ENCODE measurements at places on chromosomes 5 and 9.
A peak's percentile ranks its signal among the peaks of the same experiment; 100 is the strongest.

GRCh38 chr5:123929055-123929474, 417.1 kb downstream of the CSNK1G3 start:
- no peak for DNase-seq

- no peak for DNase-seq
These were observed 7.0 kb upstream of the IRF1 start for GRCh38 chr5:132497488-132497997.

GRCh38 chr9:4489562-4489918, 728 bp upstream of the SLC1A1 start:
- no peak for DNase-seq

GRCh38 chr9:121783521-121784507, 132.4 kb downstream of the DAB2IP start:
- DNase-seq, result peak; percentile 71

- DNase-seq, result no peak
These were observed 91.1 kb downstream of the ZNF608 start for GRCh38 chr5:124655251-124655917.

- DNase-seq, result no peak
These were observed 1.8 kb downstream of the EGR1 start for GRCh38 chr5:138466900-138467710.

GRCh38 chr9:6184749-6185645, 30.6 kb upstream of the IL33 start:
- DNase-seq, result no peak

DNA sequence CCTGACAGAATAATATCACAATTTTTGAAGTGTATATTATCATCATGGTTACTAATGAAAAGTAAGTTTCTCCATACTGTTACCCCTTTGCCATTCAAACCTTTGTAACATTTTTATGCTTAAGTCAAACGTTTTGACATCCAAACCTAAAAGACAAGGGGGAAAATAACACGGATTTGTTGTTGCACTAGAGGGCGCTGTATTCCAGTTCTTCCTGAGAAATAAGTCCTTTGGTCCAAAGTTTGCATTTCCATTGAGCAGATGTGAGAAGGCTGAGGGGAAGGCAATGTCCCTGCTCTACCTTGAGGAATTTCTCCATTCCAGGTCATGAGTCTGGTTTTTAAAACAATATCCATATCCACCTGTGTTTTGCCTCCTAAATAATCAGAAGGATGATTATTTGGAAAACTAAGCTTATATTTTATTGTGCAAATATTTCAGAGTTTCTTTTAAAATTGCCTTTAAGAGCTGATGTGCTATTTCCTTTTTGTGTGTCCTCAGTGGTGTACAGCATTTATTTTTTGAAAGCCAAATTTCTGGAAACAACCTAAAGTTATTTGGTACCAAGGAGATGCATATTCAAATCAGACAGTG, 9.7 kb downstream of the LECT2 start:
- peak; percentile 88 for DNase-seq

DNA sequence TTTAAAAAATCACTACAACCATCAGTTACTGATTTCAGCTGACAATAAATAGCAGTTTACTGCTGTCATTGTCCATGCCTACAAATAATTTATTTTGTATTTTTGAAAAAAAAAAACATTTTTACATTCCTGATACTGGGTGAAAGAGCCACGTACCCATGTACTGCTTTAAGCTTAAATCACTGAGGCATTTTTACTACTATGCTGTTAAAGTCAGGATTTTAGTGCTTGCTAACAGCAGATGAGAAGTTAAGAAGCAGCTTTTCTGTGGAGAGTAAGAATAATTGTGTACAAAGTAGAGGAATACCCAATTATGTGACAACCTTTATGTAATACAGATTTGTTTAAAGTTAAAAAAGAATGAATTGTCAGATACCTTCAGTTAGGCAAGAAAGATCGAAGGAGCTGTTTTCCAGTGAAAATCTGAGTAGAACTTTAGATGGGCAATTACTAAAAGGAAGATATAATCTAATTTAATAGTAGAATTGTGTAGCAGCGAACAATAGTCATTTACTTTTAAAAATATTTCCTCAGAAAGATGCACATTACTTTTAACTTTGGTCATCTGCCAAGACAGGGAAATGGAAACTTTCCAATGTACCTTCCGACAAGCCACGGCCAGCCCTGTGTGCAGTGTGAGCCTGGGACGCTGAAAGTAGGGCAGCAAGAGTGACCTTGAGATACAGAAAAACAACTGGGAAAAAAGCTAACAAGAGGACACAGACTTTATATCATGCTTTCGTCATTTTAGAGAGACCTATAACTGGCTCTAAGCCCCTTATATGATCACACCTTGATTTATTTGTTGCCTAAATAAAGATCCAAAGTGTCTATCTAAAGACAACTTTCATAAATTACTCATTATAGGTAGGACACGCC, 39.9 kb downstream of the RHOBTB3 start:
- DNase-seq, result no peak

DNA sequence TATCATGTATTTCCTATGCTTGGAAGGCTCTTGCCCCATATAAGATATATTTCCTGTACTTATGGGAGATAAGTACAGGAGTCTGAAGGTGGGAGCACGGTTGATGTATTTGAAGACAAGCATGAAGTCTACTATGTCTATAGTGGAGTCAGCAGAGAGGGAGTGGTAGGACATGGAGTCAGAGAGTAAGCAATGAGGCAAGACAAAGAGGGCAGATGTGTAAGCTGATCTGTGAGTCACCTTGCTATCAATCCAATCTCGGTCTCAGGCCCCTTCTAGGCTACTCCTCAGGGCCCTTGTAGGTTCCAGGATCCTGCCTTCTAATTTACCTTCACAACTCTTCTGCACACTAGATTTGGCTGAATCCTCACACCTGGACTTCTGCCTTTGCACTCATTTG, 105.5 kb downstream of the MACIR start:
- no peak for DNase-seq

- DNase-seq, result no peak
These were observed 244.7 kb upstream of the GRAMD2B start for GRCh38 chr5:126178521-126178920.

DNA sequence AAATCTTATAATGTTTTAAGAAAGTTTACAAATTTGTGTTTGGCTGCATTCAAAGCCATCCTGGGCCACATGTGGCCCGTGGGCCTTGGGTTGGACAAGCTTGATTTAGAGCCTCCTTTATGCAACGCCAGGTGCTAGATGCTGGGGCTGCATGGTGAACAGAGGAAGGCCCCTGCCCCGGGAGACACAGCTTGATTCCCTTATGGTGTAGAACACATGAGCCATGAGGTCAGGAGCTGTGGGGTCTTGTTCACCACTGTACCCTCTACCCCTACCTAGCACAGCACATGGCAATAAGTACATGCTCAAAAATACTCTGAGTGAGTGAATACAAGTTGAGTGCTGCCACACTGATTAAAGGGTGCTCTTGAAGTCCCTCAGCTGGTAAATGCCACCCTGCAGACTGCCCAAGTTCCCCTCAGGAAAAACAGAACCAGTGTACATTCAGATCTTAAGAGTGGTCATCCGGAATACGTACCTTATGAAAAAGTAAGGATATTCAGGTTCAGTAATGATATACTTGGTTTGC, 71.9 kb downstream of the ARRDC3 start:
- DNase-seq, result no peak

- DNase-seq, result no peak
These were observed 115.3 kb upstream of the FSTL4 start for GRCh38 chr5:133727636-133728035.

- peak; percentile 71 for DNase-seq
These were observed 19.6 kb upstream of the ROPN1L start for GRCh38 chr5:10421896-10422691.

DNA sequence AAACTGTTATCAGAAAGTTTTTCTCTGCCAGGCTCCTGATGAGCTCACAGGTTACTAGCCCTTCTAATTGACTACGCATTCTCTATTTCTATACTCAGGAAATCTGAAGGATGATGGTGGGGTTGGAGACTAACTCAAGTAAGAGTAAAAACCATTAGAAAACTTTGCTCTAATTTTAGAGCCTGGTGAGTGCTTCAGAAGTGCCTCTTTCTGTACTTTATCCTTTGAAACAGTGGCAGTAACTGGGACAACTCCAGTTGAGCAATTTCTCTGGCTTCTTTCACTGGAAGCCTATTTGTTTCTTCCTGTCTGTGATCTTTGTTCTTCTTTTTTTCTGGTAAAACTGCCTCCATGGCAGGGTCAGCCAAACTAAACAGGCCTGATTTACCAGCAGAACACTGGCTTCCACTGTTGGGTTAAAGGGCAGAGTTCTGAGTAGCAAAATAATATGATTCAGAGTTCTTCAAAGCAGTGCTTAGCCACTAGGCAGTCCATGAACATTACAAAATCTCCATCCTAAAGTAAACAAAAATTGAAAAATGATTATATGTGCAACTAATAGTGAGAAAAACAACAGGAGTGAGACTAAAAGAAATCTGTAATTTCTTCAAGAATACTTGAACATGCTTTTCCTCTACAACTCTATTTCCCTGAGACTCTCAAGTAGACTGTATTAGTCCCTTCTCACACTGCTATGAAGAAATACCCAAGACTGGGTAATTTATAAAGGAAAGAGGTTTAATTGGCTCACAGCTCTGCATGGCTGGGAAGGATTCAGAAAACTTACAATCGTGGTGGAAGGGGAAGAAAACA, 79.8 kb downstream of the MROH2B start:
- no peak for DNase-seq

GRCh38 chr5:173065155-173065554, 9.0 kb downstream of the CREBRF start:
- DNase-seq, result no peak

DNA sequence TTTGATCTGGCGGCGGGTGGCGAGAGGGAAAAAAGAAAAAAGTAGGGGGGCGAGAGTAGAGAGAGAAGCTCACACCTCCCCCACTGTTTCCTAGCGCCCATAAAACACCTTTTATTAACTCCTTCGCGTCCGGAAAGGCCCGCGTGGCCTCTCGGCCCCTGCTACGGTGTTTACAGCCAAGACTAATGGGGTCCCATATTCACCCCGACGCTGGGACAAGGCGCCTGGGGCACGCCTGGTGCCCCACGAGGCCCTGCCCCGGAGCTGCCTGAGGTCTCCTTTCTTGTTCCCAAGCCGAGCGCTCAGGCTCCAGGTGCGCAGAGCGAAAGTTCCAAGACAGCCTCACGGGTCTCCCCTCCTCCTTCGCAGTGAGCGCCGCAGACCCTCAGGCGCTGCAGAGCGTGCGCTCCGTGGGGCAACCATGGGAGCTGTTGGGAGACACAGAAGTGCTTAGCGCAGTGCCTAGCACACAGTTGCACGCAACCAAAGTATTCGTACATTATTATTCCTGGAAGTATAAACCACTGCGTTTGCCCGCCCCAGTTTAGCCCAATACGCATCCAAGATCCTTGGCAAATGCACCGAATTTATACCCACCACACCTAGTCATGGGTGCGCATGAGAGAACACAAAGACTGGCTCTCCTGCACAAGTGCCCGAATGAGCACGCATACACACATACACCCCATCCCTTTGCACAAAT, 4.3 kb downstream of the HAND1 start:
- DNase-seq, result no peak

DNA sequence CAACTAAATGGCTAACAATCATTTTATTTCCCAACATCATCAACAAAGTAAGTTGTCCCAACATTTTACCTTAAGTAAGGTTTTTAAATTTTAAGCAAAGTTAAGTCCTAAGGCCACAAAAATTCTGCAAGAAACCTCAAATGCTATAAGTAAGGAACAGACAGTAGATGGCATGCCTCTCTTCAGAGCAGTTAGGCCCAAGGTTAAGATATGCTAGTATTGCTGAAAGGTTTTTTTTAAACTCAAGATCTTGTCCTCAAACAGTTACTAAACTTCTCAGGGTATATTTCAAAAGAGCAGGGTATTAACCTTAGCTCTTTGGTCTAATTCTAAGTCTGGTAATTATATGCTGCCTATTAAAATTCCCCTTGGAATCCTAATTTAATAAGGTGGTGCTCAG, 35.1 kb downstream of the PJA2 start:
- DNase-seq, result peak; percentile 32

- no peak for DNase-seq
These were observed 330.1 kb downstream of the ADAMTS6 start for GRCh38 chr5:65151614-65152013.

DNA sequence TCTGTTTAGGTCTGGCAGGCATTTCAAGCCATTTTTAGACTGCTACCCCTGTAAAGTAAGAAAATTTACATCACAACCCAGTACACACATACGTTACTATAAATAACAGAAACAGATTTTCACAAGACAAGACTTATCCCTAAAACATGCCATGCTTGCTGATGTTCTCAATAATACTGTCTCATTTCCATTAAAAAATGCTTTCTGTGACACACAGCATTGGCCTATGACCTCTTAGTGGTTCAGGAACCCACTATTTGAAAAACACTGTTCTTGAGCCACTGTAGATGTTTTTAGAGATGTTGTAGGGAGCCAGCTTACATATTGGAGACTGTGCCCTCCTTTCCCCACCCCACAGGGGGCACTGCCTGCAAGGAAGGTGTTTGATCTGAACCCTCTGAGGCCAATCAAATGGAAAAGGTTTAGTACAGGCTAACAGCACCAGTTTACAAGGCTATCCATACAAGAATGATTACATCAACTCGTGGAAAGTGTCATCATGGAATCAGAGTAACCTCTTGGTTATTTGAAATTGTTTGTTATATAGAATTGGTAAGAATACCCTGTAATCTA, 30.8 kb downstream of the ZSWIM6 start:
- DNase-seq, result peak; percentile 27

DNA sequence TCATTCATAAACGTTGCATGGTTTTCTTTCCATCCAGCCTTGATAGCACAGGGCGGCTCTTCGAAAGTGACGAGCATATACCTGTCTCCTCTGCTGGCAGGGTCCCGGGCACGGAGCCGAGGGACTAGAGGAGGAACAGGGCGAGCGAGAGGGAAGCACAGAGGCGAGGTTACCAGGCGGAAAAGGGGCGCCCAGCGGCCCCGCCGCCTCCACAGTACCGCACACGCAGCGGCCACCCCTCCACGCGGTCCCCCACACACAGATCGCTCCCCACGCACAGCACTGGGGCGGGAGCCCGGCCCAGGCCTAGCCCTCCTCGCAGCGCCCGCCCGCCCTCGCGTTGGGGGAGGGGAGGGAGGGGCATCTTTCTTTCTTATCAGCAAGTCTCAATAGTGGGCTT, 296.6 kb upstream of the DAB2 start:
- DNase-seq, result no peak

DNA sequence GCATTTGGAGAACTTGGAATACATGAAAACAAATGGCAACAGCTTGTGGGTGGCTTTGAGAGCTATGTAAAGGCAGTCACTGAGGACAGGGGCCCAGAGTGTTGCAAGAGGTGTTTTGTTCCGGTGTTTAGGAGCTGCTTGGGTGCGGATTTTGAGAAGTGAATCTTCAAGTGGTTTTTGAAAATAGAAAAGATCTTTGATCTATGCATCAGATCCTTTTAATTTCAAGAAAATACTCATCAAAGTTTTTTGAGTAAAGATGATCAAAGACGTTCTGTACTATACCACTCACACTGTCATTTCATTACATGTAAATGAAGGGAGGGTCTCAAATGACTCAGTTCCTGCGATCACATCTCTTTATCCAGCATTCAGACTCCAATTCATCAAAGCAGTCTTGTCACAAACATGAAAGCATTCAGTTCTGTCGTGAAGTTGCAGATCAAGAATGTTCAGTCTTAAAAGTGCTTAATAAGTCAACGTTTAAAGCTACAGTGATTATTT, 112.5 kb downstream of the WDR41 start:
- DNase-seq, result no peak

Data from hematopoietic multipotent progenitor cell treated with erythropoietin and hydrocortisone succinate and interleukin-3 and kit ligand, for 6 days (in vitro differentiated cells).